Activated T-cell treated with anti-CD3 and anti-CD28 coated beads for 24 hours (primary cell): ENCODE measurements at places on chromosomes 6 and 20.

GRCh38 chr6:15352845-15353244 is 107.0 kb downstream of the JARID2 start:
- DNase-seq, result no peak

GRCh38 chr20:47724910-47725247 is 60.4 kb downstream of the SULF2 start:
- no peak for DNase-seq

DNA sequence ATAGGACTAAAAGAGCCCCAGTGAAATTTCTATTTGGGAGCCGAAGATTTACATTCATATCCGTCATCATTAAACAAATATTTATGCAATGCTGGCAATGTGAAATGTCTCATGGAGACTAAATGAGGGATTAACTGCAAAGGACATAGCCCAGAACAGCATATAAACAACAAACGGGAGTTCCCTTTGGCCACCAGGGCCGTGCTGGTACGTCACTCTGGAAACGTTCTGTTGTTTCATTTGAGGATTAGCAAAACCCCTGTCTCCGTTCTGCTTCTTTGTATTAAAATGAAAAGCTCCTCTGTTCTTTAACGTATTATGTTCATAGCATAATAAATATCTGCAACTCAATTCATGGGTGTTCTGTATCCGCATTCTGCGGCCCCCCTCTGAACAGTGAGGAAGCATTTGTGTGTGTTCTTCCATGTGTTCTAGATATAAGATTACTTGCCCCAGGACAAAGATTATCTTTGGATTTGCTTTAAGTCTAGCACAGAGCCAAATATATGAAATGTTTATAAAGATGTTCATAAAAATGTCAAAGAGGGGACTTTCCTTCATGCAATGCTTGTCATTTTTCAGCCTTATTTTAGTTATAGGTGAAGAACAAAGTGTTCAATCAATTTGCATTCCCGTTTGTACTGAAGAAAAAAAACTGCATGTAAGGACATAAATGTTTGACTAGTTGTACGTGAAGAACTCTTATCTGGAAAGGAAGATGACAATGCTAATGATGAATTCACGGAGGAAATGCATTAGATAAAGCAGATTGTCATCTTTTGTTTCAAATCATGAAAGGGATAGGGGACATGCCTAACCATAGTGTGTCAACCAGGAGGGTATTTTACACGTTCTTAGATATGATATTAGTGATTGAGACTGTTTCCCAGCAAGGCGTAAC is 90.0 kb upstream of the TNFAIP3 start:
- no peak for DNase-seq

DNA sequence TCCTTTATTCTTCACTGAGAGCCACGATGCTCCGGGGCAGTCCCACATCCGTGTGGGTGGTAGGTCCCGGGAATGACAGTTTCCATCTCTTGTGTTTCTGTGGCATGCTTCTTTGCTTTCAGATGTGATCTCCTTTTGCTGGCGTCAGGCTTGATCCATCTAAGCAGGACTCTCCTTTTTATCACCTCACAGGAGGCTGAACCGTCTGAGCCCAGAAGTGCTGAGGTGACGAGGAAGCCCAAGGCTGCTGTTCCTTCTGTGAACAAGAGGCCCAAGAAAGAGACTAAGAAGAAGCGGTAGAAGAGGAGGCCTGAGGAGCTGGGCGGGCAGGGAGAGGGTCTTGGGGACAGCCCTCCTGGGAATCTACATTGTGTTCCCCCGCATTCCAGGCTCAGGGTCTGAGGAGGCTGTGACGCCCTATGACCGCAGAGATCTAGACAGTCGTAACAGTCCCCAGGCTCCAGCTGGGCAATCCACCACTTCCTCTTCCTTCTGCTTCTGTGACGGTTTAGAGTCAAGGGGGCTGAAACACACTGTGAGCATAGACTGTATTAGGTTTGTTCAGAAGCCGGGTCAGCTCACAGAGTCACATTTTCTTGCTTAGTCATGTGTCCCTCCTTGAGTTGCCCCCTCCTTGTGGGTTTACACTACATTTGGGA is 26.8 kb downstream of the MANBAL start:
- DNase-seq, result no peak

GRCh38 chr20:18919996-18920395 is 106.4 kb downstream of the SCP2D1 start:
- DNase-seq, result no peak

GRCh38 chr20:33071198-33071597 is 8.2 kb upstream of the BPIFB4 start:
- no peak for DNase-seq

GRCh38 chr20:21808863-21809664 is 103.6 kb downstream of the PAX1 start:
- DNase-seq, result peak; percentile 10

- no peak for DNase-seq
These were observed 940 bp upstream of the HS3ST5 start for GRCh38 chr6:114343782-114344144.

- no peak for DNase-seq
These were observed 91.4 kb downstream of the CEBPB start for GRCh38 chr20:50281831-50282591.

GRCh38 chr6:24272553-24272952 is 85.3 kb downstream of the DCDC2 start:
- DNase-seq, result no peak

DNA sequence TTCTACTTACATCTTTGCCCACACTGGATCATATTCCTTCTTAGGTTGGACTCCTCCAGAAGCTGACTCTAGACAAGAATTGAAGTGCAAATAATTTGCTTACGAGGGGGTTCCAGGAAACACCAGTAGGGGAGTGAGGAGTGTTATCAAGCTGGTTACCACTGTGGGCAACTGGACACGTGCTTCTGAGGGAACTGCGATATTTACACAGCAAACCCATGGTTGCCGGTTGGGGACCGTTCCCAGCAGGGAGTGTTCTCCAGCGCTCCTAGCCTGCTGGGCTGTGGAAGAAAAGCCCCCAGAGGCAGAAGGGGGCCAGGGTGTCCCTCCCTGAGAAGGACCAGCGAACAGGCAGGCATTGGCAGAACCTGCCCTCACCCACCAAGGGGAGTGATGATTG is 21.7 kb downstream of the MDFI start:
- no peak for DNase-seq

GRCh38 chr20:4100679-4101078 is 85.3 kb upstream of the RNF24 start:
- DNase-seq, result no peak

GRCh38 chr20:4607287-4607713 is 114.4 kb upstream of the PRND start:
- DNase-seq, result peak; percentile 33

DNA sequence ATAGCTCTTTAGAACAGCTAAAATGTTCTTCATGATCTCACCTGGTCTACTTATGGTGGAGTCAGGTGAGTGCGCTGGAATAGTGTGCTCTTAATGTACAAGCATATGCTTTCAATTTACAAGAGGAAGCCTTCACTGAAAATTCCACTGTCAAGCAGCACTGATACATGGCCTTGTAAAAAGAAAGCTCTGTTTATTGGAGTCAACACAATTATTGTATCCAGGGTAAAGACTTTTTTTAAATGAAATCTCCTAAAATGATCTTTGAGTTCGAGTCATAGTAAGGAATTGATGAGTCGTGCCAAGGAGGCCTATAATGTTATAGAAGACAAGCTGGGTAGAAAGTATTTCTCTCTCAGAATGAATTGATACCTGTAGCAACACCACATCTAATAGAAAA is 41.6 kb upstream of the CARMIL1 start:
- DNase-seq, result no peak

- DNase-seq, result no peak
These were observed 13.0 kb downstream of the MRS2 start for GRCh38 chr6:24415753-24416152.

GRCh38 chr6:116018976-116019375 is 41.7 kb downstream of the FRK start:
- no peak for DNase-seq

DNA sequence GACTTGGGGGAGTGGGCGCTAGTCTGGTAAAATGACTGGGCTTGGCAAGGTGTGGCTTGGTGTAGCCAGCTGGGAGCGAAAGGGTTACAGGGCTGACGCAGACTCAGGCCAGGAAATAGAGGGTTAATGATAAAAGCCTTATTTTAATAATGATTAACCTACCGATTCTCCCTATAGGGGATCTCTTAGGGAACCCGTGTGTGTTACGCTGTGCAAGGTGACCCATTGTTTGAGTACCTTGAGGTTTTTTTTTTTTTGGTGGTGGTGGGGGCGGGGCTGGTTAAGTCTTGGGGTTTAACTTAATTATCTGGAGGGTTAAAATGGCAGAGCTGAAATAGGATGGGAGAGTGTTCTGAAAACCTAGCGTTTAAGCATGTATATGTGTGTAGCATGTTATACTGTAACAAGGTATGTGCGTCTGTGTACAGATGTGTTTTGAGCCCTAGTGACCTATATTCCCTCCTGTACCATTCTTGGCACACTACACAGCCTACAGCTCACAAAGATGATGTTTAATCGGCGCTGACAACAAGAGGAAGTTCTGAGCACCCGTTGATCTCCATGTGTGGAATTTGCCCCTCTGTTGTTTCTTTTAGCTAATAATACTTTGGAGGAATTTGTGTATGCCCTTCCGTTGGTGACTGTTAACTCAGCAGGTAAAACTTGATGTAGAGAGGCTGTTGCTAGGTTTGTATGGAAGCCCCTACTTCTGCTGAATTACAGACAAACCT is 1.3 kb downstream of the CARMIL1 start:
- DNase-seq, result no peak

DNA sequence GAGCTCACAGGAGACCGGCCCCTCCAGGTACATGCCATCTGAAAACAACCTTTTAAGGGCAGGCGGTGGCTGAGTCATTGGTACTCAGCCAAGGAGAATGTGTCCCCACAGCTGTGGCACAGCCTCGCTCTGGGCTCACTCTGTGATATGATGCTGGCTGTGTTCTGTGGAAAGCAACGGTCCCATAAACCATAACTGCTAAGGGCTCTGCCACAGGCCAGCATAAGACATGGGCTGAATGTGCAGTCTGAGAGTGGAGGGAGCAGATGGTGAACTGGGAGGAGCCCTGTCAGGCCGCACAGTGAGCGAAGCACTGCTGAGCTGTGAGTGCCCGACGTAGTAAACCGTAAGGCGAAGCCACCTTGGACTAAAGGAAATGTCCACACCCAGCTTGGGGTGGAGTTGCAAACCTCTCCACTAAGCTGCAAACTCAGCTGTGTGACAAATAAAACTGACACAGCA is 375.8 kb downstream of the THBS2 start:
- no peak for DNase-seq

DNA sequence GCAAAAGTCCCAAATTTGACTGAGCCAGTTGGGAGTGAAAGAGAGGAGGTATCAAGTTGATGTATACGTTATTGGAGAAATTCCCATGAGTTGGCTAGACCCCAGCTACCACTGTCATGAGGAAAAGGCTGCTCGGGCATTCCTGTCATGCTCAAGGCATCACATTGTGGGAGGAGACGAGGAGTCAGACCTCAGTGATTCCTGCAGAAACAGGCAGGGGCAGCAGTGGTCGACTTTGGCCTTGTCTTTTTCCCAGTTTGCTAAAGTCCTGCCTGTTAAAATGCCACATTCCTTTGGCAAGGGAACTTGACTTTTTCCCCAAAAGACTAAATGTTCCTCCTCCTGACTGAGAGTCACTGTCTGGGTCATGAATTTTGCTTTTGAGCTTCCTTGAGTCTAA is 295.5 kb upstream of the HS3ST5 start:
- no peak for DNase-seq

DNA sequence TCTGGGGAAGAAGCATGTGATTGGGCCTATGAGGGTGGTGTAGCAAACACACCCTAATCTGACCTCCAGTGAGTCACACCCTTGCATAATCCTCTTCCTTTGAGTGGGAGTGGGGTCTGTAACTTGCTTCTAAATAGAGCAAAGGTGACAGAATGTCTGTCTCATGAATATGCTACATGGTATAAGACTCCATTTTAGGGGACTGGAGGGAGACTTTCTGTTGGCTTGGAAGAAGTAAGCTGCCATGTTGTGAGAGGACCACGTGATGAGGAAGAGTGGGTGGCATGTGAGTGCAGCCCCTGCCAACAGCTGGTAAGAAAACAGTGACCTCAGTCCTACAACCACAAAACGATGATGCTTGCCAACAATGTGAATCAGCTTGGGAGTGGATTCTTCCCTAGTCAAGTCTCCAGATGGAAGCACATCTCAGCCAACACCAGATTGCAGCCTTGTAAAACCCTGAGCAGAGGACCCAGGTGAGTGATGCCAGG is 3.7 kb downstream of the AK9 start:
- no peak for DNase-seq

GRCh38 chr6:37100745-37101144 is 69.2 kb upstream of the PIM1 start:
- DNase-seq, result no peak

DNA sequence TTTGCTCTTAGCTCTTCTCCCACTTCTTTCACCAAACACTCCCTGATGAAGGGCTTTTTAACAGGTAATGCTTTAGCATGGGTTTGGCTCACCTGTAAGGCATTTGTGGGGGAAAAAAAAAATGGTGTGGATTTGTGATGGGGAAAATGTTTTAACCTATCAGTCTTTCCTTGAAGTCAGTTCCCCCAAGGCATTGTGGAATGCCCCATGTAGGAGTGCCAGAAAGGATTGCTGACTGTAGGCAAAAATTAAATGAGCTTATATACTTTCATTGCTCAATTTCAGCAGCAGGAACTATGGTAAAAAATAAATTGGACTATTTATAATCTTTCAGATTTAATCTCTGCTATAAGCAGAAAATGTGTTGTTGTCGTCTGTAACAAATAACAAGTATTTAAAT is 10.6 kb upstream of the SASH1 start:
- no peak for DNase-seq

DNA sequence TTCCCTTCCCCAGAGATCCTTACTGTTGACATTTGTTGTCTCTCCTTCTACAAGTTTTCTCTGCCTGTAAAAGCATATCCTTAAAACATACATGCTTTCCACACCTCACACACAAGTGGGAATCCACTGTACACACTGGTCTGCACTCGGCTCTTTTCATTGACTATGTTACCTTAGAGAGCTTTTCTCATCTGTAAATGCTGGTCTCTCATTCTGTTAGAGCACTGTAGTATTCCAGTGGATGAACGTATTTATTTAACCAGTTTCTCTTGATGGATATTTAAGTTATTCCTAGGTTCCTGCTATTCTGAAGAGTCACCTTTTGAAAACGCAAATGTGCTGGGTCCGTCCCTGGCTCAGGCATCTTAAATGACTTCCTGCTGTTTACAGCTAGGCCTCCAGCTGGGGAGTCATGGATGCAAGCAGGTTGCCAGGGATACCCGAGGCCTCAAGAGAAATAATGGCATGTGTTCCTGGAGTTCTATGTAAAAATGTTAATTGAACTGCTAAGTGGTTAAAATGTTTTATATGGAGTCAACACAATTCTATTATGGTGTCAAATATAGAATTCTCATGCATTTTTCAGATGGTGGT is 61.1 kb upstream of the TGM3 start:
- no peak for DNase-seq

DNA sequence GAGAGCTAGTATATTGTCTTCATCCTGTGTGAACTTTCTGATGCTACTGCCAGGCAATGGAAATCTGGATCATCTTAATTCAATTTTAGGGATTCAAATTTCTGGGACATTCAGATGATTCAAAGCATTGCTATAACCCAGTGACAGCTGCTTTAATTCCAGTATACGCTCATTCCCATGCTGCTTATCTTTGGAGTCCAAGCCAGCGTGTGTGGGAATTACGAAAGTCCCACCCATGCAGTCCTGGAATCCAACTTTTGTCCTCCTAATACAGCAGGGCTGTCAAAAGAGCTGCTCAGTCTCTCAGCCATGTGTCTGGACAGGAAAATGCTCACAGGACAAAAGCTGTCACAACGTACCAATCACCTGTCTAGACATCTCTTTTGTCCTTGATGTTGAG is 219.8 kb downstream of the LAMA2 start:
- DNase-seq, result no peak
